ENCODE measurements at places on chromosomes 16 and 17. TPM values are rescaled to one million over a fixed set of nuclear protein-coding genes. Genes with fewer than 3 reads are reported as not detected.

GRCh38 chr17:32285746-32286517, 20.3 kb downstream of the RHBDL3 start:
- DNase-seq: no peak

Gene TBC1D3K
- not detected for total RNA-seq

Gene CCDC78
- total RNA-seq: 3.0 TPM

DNA sequence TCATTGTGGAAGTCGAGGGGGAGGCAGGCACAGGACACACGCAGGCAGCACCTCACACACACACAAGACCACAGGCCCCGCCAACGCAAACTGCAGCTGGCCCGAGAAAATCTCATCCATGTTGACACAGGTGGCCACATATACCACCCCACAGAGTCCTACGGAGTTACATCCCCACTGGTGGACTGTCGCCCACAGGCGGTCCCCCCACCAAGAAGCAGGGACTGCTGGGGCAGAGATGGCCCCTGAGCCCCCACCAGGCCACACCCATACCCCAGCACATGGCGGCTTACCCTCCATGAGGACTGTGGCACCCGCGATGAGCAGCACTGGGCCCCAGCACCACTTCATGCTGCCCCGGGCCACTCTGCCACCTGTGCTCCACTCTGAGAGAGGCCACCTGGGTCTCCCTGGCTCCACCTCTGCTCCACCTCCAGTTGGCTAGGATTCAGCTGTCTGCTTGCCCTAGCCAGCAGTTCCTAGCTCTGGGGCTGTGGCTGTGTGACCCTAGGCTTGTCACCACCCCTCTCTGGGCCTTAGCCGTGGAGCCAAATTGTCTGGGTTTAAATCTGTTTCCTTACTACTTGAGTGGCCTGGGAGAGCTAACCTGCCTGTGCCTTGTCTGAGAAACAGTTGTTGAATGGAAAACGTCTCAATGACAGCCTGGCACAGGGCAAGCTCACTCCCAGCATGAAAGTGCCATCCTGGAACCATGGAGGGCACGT, at the start of gene PRSS53:
Gene PRSS53 (minus strand): TSS at position 485 of the 725 bp plus-strand sequence. CDS start 134 bp downstream, at position 351.
- no peak for DNase-seq

Gene ARHGAP44
- total RNA-seq: 0.55 TPM

Data from activated T-cell treated with anti-CD3 and anti-CD28 coated beads, Interleukin-2, amount 50 U/mL, for 72 hours (primary cell).